ENCODE measurements at places on chromosomes 13 and 19.

- peak; percentile 78 for DNase-seq
- H3K4me3 ChIP-seq = no peak overlapping the region
Observed at GRCh38 chr19:38142176-38143035, 81.6 kb downstream of the DPF1 start.

DNA sequence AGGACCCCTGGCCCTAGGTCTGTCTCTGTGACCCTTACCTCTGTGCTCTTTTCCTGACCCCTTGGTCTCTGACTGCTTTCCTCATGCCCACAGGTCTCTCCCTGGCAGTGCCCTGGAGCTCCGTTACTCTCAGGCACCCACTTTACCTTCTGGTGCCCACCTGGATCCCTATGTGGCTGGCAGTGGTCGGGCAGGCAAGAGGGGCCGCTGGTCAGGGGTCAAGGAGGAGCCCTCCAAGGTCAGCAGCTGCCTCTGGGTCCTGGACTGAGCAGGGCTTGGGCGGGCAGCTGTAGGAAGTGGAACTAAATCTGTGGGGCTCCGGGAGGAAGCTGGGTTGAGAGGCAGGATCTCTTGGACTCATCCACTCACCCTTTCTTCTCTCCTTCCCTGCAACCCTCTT is 16.3 kb downstream of the PPFIA3 start:
- peaks cover 17% of the 10 kb centered on the region for H3K4me1 ChIP-seq
- peaks cover 47% of the 10 kb centered on the region for H3K36me3 ChIP-seq
- no peak for DNase-seq

GRCh38 chr19:11203194-11204075 is 6.1 kb upstream of the KANK2 start:
- peak; percentile 79 for DNase-seq
- peaks cover 11% of the 10 kb centered on the region for H3K27me3 ChIP-seq
- no peak overlapping the region for H3K4me3 ChIP-seq

GRCh38 chr19:42440357-42441048 is 2.2 kb downstream of the CXCL17 start:
- no peak overlapping the region for H3K27ac ChIP-seq
- H3K27me3 ChIP-seq = peaks cover 14% of the 10 kb centered on the region
- H3K4me3 ChIP-seq = no peak overlapping the region
- peaks cover 25% of the 10 kb centered on the region for H3K4me1 ChIP-seq
- H3K36me3 ChIP-seq = no peaks in the 10 kb centered on the region

GRCh38 chr19:27738569-27739193 is 1474.3 kb downstream of the UQCRFS1 start:
- H3K4me3 ChIP-seq = no peak overlapping the region
- H3K4me1 ChIP-seq = no peaks in the 10 kb centered on the region
- no peaks in the 10 kb centered on the region for H3K36me3 ChIP-seq
